ENCODE measurements at places on chromosomes 6 and 20.

DNA sequence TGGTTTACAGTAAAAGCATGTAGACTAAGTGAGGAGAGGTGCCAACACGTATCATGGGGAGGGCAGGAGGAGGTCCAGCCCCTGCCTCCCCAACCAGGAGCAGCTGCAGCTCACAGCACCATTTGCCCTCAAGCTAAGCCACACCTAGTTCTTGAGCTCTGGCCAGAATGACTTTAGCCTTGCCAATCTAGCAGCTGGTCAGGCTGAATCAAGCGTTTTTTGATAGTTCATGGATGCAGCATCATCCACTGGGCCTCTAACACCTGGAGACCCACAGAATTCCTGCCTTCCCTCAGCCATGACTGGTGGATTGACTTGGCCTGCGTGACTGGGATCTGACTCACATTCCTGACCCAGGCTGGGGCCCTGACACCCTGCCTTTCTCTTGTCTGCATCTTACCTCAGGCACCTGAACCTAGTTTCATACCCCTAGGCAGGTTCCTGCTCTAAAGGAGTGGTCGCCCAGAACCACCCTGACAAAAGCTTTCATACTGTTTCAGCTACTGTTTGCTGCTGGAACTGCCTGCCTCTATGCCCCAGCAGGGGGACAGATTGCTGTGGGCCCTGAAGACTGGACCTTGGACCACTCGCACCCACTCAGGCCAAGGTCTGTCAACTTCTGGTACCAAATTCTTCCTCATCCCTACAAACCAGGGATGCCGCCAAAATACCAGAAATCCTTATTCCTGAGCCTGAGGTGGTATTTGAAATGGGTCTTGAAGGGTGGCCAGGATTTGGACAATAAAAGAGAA, 122.3 kb downstream of the QRSL1 start:
- DNase-seq = no peak

- DNase-seq = no peak
These were observed 257.8 kb downstream of the GMDS start for GRCh38 chr6:1987640-1988039.

- DNase-seq = no peak
These were observed 30.7 kb downstream of the PMEPA1 start for GRCh38 chr20:57679113-57679512.

GRCh38 chr20:53786071-53786444, 192.4 kb upstream of the ZNF217 start:
- DNase-seq = no peak

- no peak for DNase-seq
These were observed 33.6 kb upstream of the NRSN1 start for GRCh38 chr6:24092407-24092806.

GRCh38 chr20:40896814-40897700, 131.6 kb upstream of the TOP1 start:
- no peak for DNase-seq

GRCh38 chr6:32191696-32192607, 491 bp downstream of the GPSM3 start:
- DNase-seq = no peak

- peak; percentile 75 for DNase-seq
These were observed 38.7 kb downstream of the CDKAL1 start for GRCh38 chr6:20572940-20573339.

- DNase-seq = no peak
These were observed 382.9 kb downstream of the PRKN start for GRCh38 chr6:162344646-162345010.

DNA sequence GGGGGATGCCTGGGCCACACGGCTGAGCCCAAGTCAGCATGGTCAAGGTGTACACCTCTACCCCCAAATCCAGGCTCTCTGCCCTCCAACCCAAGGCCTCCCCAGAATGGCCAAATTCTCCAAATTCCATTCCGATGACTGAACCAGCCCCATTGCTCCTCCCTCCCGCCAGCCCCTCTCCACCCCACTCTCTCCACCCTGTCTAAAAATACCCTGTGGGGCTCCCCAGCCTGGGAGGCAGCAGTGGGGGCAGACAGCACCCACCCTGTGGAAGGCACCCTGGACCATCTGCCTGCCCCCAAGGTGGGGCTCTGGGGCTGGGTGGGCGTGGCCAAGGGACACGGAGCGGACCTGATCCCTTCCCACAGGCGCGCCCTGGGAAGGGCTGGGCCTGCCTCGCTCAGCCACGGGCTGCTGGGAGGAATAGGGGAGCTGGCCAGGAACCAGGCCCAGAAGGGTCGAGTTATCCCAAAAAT, 11.4 kb downstream of the TEAD3 start:
- DNase-seq = no peak

DNA sequence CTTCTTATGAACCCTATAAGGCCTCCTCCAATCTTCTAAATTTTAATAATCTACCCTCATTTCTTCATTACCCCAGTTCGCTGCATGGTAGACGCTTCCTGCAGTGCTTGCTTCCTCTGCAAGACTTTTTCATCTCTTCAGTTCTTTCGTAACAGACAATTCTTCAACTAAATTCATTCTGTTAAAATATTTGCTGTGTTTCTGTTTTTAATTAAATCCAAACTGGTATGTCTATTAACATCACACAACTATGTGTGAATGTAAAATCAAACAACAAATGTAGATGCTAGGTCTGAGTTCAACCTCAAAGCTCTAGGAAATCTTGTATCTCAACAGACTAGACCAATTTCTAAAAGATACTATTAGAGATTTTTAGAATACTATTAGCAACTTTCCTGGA, 199.3 kb downstream of the RNGTT start:
- no peak for DNase-seq

GRCh38 chr6:134138226-134138975, 86.0 kb upstream of the SLC2A12 start:
- no peak for DNase-seq

DNA sequence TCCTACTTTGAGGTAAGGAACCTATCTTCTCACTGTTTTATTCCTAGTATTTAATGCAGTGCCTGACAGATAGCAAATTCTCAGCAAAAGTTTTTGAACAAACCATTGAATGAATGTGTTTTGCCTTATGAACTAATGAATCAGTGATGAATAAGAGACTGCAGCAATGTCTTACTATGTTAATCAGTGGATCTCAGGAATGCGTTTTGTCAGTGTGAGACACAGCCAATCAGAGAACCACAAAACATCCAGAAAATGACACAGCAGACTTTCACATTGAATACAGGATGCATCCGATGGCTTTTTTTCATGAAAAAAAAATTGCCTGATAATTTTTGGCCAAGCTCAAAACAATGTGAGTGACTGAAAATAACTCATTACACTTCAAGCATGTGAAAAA, 270.5 kb downstream of the BMP2 start:
- DNase-seq = no peak

- DNase-seq = no peak
These were observed 8.4 kb downstream of the MAPRE1 start for GRCh38 chr20:32828029-32828680.

- no peak for DNase-seq
These were observed 76.2 kb upstream of the TRAF3IP2 start for GRCh38 chr6:111681860-111682259.

GRCh38 chr6:87382861-87383260, 24.9 kb upstream of the CFAP206 start:
- no peak for DNase-seq

- peak; percentile 56 for DNase-seq
These were observed 705.7 kb upstream of the SLC35B3 start for GRCh38 chr6:9140951-9141460.

DNA sequence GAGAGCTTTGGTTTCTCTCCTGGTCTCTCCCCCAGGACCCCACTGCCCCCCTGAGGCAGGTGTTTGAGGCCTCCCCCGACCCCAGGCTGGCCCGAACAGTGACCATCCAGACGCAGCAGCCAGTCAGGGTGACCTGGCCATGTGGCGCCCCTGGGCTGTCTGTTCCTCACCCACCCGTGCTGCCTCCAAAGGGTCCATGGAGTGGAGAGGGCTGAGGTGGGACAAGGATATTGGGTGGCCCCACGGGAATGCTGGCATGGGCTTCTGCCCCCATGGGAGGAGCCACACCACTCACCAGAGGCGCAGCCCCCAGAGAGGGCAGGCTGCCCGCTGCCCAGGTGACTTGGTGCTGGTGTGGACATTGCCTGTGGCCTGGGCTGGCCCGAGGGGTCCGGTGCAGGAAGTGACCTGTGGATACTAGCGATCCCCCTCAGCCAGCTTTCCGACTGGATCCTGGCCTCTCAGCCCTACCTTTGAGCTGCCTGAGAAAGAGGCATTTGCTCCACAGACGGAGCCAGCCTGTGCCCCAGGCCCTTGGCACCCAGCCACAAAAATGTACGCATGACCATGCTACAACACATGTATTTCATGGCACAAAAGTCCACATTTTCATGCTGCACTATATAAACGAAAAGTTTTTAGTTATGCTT, 50.8 kb downstream of the BCAS4 start:
- DNase-seq = no peak

DNA sequence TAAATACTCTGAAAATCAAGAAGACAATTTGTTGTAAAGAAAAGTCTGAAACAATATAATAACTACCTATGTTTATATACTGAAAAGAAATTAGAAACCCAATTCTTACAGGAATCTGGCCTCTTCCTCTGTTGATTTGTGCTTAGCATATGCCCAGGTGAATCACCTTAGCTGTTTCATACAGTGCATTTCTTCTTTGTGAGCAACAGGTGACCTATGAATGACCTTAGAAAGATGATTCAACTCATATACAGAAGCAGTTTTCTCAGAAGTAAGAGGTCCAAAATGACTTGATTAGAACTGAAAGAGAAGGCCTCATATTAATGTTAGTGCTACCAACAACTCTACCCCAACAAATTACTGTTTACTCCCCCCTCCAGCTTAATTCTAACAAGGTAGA, 419.5 kb upstream of the ID4 start:
- no peak for DNase-seq

DNA sequence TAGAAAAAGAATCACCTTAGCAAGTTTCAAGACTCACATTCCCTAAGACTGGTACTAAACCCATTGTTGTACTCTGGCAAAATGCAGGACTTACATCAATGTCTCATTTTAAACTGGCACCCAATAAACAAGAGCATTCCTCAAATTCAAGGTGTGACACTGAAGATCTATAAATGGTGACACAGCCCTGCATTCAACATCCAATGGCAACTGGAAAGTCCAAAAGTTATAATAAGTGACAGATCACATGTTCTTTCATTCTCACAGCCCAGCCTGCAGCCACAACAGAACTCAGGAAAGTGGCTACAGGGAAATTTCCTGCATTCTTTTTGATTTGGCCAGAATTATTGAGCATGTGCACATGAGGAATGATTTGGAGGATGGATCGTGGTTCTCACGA, 57.5 kb downstream of the MBOAT1 start:
- no peak for DNase-seq

DNA sequence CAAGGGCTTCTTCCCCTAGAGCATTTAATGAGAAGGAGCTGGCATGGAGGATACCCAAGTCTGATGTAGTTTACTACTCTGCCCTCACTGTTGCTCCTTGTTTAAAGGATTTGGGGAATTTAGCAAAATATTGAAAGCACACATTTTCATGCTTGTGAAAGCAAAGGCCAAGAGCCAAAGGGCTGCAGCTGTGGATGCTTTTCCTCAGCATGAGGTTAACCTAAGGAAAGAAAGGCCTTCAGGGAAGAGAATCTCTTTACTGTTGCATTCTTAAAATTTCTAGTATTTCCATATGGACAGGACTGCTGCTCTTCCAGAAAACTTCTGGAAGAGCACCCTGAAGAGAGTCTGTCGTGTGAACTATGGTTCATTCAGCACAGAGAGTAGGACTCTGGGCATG, 45.9 kb upstream of the SASH1 start:
- DNase-seq = no peak

DNA sequence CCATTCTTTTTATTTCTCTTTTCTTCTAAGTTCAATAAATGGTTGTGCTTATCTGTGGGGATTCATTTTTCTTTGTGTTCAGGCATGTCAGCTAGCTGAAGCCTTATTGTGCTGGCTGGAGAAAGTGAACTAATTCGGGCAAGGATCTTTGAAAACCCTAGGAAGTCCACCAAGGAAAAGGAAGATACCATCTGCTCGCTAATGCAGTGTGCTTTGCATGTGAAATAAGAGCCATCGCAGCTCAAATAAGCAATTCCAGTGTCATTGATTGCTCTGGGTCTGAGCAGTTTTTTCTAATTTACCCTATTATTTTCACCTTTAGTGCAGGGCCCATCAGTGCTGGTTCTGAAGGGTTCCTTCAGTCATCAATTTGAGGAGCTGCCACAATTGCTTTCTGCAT, 309.4 kb upstream of the SOX4 start:
- DNase-seq = no peak

GRCh38 chr6:1903780-1904465, 294.2 kb downstream of the FOXC1 start:
- no peak for DNase-seq

- no peak for DNase-seq
These were observed 4.9 kb upstream of the BTBD3 start for GRCh38 chr20:11912659-11913415.

GRCh38 chr6:145012039-145012662, 723.2 kb downstream of the EPM2A start:
- no peak for DNase-seq

DNA sequence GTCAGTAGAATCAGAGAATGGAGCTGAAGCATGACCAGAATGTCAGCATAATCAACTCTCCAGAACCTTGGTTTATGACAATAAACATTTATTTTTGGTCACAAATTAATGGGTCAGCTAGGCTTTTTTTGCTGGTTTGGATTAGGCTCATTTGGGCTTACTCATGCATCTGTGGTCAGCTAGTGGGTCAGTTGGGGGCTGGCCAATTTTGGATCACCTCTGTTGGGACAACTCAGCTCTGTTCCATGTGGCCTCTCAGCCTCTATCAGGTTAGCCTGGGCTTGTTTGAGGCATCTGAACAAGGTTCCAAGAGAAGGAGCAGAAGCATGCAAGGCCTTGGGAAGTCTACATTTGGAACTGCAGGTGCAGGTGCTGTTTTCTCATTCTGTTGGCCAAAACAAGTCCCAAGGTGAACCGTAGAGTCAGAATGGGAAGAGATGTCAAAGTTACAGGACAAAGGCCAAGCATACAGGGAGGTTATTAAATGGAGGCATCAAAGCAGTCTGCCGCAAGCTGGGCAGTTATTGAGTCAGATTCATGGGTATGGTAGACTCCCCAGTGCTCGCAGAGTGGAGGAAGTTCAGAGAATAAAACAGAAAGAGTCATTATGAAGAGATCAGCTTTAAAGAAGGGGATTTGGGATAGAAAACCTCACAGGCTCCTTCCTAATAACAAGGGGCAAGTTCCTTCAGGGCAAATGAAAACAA, 173.0 kb downstream of the PLCB4 start:
- DNase-seq = no peak

- no peak for DNase-seq
These were observed 101.5 kb downstream of the LAMP5 start for GRCh38 chr20:9615766-9616454.

DNA sequence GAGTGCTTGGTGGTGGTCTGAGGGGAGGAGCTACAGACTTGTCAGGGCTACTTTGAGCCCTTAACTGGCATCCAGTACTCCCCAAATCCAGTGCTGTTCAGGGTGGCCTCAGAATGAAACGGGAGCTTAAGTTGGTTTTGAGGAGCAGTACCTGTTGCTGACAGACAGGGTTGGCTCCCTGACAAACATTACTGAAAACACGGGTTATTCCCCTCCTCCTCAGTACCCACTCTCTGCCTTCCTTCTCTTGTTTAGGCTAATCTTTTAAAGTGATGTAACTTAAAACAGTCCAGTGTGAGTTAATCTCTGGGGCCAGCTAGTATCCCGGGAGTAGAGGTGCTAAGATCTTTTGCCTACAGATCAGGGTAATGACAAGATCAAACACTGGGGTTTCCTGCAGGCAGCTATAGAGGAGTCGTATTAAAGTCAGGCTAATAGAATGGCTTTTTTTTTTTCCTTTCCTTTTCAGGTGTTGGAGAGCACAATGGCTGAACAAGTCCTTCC, 3.7 kb downstream of the TNFAIP3 start:
- DNase-seq = no peak

- DNase-seq = peak; percentile 65
These were observed 121.4 kb upstream of the DST start for GRCh38 chr6:56764081-56764566.

All from OCI-M1 (cell line).